Daoy (cell line): ENCODE measurements at places on chromosomes 12 and 14. TPM values are rescaled to one million over a fixed set of nuclear protein-coding genes. Genes with fewer than 3 reads are reported as not detected.
A peak's percentile ranks its signal among the peaks of the same experiment; 100 is the strongest.

GRCh38 chr12:104299842-104300481 is 3.6 kb upstream of the EID3 start:
- no peak for DNase-seq

GRCh38 chr14:92677087-92677668 is 71.2 kb downstream of the LGMN start:
- DNase-seq, result no peak

- no peak for DNase-seq
Observed at GRCh38 chr12:82040987-82041743, 282.0 kb upstream of the PPFIA2 start.

DNA sequence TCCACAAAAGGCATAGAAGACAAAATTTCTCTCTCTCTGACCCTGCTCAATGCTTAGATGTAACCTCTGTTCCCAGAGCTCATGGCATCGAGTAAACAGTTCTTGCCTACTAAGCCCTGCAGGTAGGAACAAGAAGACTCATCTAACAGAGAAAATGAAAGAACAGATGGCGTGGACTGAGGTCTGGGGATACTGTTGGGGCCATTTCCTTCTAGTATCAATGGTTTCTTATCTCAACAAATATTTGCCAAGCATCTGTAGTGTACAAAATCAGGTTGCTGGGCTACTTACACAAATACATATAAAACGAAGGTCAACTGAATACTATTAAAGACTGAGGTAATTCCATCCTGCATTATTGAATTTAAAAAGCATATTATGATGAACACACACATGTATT is 93.3 kb downstream of the RIMBP2 start:
- no peak for DNase-seq

- DNase-seq, result no peak
Observed at GRCh38 chr14:61153914-61154545, 127.1 kb downstream of the TMEM30B start.

DNA sequence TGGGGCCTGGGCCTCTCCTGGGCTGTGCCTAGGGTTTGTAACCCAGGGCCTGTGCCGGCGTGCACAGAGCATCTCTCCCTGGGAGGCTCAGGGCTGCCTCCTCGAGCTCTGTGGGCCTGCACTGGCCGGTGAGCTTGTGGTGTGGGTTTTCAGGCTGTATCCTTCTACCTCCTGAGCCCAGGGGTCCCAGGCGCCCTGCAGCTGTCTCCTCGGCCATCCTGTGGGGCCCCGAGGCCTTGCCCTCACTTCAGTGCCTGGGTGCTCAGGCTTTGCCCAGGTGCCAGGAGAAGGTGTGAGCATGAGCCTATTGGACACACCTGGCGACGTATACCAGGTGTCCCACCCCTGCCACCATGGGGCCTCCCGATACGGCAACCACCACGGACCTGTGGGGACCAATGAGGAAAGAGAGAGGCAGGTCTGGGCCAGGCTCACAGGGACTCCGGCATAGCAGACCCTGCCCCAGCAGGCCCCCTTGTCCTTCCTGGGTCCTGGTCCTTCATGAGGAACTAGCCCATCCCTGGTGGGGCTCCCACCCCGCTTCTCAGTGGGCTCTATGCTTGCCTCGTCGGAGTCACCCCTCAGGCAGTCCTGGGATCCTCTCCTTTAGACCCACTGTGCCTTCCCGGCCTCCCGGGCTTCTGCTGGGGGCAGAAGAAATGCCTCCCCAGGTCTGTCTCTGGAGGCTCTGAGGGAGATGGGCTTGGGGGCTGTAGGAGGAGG is 400.2 kb downstream of the TMEM121 start:
- no peak for DNase-seq

DNA sequence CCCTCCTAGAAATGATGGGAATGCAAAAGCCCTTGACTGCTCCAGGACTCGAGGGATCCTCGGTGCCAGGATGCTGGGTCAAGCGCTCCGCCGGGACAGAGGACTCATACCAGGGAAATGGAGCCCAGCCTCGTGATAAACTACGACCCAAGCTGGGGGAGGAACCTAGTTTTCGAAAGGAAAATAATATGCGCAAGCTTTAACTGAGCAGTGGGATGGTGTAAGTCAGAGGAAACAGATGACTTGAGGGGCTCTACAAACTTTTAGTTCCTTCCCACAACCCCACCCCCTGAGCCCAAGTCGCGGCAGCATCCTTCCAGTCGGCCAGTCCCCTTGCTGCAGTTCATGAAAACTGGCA is 654 bp upstream of the SUPT16H start:
- no peak for DNase-seq

DNA sequence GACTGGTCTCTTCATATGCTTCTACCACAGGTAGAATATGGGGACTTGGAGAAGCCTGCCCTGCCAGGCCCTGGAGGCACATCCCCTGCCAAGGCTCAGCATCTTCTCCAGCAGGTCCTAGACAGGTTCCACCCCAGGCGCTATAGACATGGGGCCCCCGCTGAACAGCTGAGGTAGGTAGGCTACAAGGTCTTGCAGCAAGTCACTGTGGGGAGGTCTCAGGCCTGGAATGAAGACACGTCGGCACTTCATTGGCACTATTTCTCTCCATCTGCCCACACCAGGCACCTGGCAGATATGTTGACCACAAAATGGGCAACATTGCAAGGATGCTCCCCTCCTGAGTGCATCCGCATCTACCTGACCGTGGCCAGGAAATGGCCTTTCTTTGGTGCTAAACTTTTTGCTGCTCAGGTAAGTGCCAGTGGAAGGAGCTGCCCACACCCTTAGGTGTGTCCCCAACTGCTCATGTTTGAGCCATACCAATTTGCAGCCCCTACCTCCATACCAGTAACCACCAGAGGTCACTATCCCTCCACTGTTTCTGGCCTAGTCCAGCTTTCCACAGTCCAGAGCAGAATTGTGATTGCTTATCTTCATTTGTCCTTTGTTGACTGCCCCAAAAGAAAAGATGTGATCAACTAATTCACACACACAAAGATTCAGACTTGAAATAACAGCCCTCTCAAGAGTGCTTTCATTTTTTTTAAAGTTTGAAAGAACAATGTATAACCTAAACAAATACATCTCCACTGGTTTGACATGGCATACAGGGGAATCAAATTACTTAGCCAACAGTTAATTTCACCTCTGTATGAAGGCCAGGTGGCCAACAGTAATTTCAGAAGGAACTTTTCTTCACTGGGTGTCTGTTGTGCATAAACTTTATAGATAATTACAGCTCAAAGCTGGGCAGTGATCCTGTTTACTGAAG is 16.1 kb downstream of the PIGH start:
- DNase-seq, result peak; percentile 44

- DNase-seq, result no peak
Observed at GRCh38 chr14:24274101-24274543, 2.7 kb upstream of the RABGGTA start.

- no peak for DNase-seq
Observed at GRCh38 chr12:40502322-40502721, 189.9 kb upstream of the CNTN1 start.

GRCh38 chr12:110186059-110186458 is 61.9 kb downstream of the IFT81 start:
- no peak for DNase-seq

GRCh38 chr14:98120831-98121464 is 1151.0 kb downstream of the BCL11B start:
- DNase-seq, result peak; percentile 27

DNA sequence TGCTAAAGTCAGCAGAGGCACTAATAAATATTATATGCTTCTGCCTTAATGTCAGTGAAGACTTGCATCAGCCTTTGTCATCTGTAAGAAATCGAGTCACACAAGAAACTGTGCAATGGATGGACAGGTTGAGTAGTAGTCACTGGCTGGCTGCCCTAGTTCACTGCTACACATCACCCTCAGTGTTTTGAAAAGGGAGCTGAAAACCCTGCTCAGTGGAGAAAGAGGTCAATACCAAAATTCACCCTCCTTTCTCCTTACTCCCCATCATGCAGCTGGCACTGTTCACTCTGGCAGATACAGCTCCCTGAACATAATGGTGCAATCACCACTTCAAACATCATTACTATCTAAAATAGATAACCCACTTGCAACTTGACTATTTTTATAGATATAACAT is 6.6 kb downstream of the ANKS1B start:
- DNase-seq, result no peak

GRCh38 chr14:49159081-49159480 is 427.1 kb downstream of the RPS29 start:
- no peak for DNase-seq

DNA sequence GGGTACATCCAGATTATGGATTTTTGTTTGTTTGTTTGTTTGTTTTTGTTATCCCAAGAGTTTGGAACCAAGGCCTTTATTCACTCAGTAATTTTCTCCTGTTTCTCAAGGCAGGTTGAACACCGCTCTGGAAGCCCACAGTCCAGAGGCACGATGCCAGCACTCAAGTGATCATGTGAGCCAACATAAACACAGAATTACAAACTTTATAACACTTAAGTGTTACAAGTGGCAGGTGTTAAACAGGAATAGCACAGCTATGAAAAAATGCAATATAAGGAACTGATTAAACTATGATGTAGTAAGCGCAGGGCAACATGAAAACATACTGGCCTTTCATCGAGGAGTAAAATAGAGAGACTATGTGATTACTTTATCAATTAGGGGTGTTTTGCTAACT is 1885.8 kb upstream of the SEL1L start:
- no peak for DNase-seq

GRCh38 chr12:107963635-107964034 is 165.5 kb upstream of the WSCD2 start:
- DNase-seq, result no peak

- DNase-seq, result peak; percentile 92
Observed at GRCh38 chr12:25151476-25151875, 43.5 kb downstream of the DNAI7 start.

DNA sequence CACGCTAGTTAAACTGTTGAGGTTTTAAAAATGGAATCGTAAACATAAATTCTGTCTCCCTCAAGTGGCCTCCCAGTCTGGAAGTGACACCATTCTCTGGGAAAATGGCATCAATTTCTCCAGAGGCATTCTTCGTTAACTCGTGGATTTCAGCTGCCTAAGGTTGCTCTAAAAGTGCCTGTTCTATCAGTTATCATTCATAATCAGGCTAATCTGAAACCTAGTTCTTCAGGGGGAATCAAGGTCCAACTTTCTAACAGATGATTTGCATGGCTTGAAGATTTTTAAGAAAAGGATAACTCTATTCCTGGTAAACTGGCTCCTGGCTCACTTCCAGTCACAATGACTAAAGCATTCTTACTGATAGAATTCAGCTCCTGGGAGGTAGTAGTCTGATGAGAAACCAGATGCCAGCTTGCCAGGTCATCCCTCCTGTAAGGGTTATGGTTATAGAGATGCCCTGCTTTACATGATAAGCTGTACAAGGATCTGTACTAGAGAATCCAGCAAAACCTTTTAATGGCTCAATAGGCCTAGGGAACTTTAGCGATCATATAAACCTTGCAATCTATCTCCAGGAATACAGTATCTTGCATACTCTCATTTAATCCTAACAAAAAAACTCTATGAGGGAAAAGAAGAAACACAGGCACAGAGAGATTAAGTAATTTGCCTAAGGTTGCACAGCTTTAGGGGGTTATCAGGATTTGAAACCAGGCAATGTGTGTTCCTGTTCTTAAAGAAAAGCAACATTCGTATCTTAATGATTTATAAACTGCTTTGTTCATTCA is 1.5 kb downstream of the L3HYPDH start:
- peak; percentile 95 for DNase-seq

GRCh38 chr14:51242545-51243490 is 2.8 kb downstream of the TMX1 start:
- peak; percentile 13 for DNase-seq

GRCh38 chr14:105087963-105088811 is 23.0 kb upstream of the GPR132 start:
- DNase-seq, result peak; percentile 71

- DNase-seq, result no peak
Observed at GRCh38 chr12:12133259-12133658, 62.5 kb downstream of the BCL2L14 start.

- no peak for DNase-seq
Observed at GRCh38 chr12:49138999-49139398, 7.8 kb upstream of the TUBA1B start.

The CLEC6A gene
- not detected in 2 replicates for total RNA-seq

The ANO2 gene
- total RNA-seq, result 1.2 and 3.0 TPM in 2 replicates

The MGP gene
- total RNA-seq, result 39.0 and 76.2 TPM in 2 replicates

The TCL1B gene
- 0.11 and 0.42 TPM in 2 replicates for total RNA-seq

The ANKS1B gene
- total RNA-seq, result 26.4 and 36.8 TPM in 2 replicates

The APOF gene
- total RNA-seq, result 0.40 TPM in 1 of 2 replicates, not detected in the other

The COQ5 gene
- total RNA-seq, result 55.1 and 67.4 TPM in 2 replicates

The RPS6KL1 gene
- 6.6 and 9.8 TPM in 2 replicates for total RNA-seq

The LALBA gene
- total RNA-seq, result not detected in 2 replicates

The VWF gene
- 0.06 TPM in 1 of 2 replicates, not detected in the other for total RNA-seq
